ENCODE measurements at places on chromosomes 1 and 21. TPM values are rescaled to one million over a fixed set of nuclear protein-coding genes. Genes with fewer than 3 reads are reported as not detected.

GRCh38 chr1:53946252-53947171 is at the start of gene LRRC42:
LRRC42 (plus strand) TSS chr1:53946350; CDS start chr1:53952000, 5,650 bp downstream.
- peaks cover 45% of the 10 kb centered on the region for H3K4me1 ChIP-seq
- H3K27ac ChIP-seq: peak within 1 kb of the TSS; percentile 92
- H3K4me3 ChIP-seq: peak within 1 kb of the TSS; percentile 97
- peaks cover 22% of the 10 kb centered on the region for H3K36me3 ChIP-seq
- H3K27me3 ChIP-seq: no peaks in the 10 kb centered on the region

DNA sequence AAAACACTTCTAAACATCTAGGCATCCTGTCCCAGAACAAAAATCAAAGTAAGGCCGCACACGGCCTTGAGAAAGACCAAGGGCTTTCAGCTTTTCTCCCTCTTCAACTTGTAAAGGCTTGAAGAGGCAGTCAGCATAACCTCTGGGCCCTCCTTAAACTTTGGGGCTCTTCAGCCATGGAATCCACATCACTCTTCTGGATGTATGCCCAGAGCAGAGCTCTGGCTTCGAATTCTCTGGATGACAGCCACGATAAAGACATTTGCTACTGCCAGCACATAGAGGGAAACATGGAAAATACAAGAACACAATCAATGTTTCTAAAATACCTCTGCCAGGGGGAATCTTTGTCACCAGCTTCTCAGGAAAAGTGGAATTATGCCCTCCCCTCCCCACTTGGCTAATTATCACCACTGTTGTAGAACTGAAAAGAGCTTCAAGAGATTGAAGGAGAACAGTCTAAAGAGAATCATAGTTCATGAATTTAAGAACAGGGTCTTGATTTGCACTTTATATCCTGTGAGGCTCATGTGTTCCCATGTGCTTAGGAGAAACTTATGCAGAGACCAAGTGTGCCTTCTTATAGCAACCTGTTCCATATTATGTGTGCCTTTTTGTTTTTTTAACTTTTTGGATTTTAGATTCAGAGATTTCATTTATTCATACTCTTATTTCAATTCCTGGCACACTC is 39.0 kb upstream of the DPT start:
- H3K27ac ChIP-seq: no peak overlapping the region
- no peak overlapping the region for H3K4me3 ChIP-seq
- DNase-seq: no peak

DNA sequence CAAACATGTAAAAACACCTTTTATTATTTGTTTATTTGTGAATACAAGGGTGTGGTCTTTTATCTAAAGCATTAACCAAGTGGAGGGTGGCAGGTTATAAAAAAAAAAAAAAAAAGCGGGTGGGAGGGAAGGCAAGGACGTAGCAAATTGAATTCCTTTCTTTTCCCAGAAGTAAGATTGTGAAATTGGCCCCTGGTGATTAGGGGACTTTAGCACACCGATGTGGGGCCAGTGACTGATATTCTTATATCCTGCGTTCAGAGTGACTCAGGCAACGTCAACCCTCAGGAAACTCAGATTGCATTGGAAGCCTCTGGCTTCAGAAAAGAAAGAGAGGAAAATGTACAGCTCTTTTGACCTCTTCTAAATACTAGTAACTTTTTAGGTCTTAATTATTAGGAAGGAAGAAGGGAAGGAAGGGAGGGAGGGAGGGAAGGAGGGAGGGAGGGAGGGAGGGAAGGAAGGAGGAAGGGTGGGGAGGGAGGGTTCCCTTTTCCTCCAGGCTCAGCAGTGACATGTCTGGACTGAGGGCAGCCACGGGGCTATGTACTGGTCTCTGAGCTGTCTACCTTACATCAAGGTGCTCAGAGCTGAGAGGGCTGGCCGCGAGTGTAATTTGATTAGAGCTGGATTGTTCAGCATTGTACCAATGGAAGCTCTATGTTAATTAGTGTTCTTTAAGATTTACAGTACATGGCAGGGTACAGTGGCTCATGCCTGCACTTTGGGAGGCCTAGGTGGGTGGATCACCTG is 30.2 kb downstream of the EVA1C start:
- peaks cover 2% of the 10 kb centered on the region for H3K4me1 ChIP-seq
- no peaks in the 10 kb centered on the region for H3K27me3 ChIP-seq
- no peak overlapping the region for H3K4me3 ChIP-seq
- H3K27ac ChIP-seq: no peak overlapping the region
- DNase-seq: no peak

DNA sequence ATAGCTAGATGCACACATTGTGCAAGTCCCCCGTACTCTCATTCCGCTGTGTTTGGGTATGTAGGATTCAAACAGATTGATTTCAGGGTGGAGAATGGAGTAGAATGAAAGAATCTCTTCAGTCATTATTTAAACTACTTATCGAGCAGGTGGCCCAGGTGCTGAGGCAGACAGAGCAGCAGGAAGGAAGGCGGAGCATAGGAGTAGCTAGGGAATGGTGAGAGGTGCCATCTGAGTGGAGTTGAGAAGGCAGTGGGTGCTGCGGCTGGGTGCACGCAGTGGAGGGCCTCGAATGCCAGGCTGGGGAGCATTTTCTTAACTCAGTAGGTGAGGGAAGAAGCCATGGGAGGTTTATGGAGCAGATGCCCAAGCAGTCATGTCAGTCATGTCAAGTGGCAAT is 45.2 kb upstream of the CD101 start:
- H3K4me3 ChIP-seq: no peak overlapping the region
- no peaks in the 10 kb centered on the region for H3K4me1 ChIP-seq
- H3K27me3 ChIP-seq: peaks cover 8% of the 10 kb centered on the region
- DNase-seq: no peak

DNA sequence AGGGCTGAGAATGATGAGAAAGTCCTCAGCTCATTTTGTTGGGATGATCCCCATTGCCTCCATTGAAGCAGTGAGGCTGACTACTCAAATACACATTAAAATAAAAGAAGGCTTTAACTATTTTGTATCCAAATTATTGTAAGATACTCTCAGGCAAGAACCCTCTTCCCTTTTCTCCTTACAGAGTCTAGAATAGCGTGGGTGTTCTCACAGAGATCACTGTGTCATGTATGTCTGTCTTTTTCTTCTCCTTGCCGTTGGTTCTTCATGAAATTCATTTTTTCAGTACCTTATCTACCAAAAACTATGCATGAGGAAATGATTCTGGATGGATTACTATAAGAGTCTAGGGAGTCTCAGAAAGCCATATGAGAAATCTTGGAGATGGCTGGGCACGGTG is 30.1 kb downstream of the SORT1 start:
- DNase-seq: no peak
- no peak overlapping the region for H3K4me3 ChIP-seq
- peaks cover 6% of the 10 kb centered on the region for H3K27me3 ChIP-seq
- peaks cover 26% of the 10 kb centered on the region for H3K4me1 ChIP-seq
- no peak overlapping the region for H3K27ac ChIP-seq

- no peaks in the 10 kb centered on the region for H3K36me3 ChIP-seq
- no peaks in the 10 kb centered on the region for H3K27me3 ChIP-seq
- H3K27ac ChIP-seq: no peak overlapping the region
- no peak overlapping the region for H3K4me3 ChIP-seq
Measured at GRCh38 chr21:39595465-39595864, 17.3 kb upstream of the B3GALT5 start.

GRCh38 chr21:26794597-26795411 is 50.4 kb downstream of the ADAMTS1 start:
- no peak overlapping the region for H3K4me3 ChIP-seq
- peaks cover 5% of the 10 kb centered on the region for H3K27me3 ChIP-seq
- H3K4me1 ChIP-seq: no peaks in the 10 kb centered on the region

DNA sequence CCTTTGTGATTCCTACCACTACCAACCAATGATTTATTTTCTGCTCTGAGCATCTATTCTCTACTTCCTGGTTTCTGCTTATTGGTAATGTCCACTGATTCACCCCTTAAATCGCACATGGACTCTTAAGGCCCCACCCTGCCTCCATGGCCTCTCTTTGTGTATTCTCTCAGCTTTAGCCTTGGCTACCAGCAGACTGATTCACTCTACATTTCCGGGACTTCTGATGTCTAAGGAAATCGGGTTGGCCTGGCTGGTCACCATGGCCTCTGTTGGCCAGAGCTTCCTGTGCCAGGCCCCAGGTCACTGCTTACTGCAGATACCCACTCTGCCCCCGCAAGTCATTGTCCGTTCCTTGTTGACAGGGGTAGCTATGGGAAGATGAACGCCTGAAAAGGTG is 40.9 kb downstream of the PDPN start:
- no peaks in the 10 kb centered on the region for H3K36me3 ChIP-seq
- no peak overlapping the region for H3K27ac ChIP-seq
- no peak overlapping the region for H3K4me3 ChIP-seq
- H3K27me3 ChIP-seq: peaks cover 2% of the 10 kb centered on the region

- peak overlapping the region; percentile 17 for H3K4me3 ChIP-seq
- no peaks in the 10 kb centered on the region for H3K36me3 ChIP-seq
- no peak for DNase-seq
- peaks cover 7% of the 10 kb centered on the region for H3K27me3 ChIP-seq
Measured at GRCh38 chr1:12052008-12052573, 11.0 kb upstream of the TNFRSF8 start.

DNA sequence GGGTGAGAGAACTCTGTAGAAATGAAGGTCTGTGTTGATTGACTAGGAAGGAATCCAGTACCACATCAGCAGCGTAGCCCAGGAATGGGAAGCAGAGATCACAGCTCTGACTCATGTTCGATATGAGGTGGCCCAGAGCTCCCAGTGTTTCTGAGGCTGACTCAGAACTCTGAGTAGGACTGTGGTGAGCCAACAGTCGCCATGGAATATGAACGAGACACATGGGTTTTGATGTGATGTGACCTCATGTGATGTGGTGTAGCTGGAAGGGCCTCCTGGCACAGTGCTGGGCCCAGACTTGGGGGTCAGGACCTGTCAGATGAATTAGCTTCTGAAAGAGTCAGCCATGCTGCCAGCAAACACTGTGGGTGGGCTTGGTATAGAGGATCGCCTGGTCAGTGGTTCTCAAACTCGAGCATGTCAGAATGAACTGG is 237.0 kb downstream of the MRPL39 start:
- peaks cover 10% of the 10 kb centered on the region for H3K27me3 ChIP-seq
- H3K27ac ChIP-seq: no peak overlapping the region
- no peaks in the 10 kb centered on the region for H3K4me1 ChIP-seq
- H3K36me3 ChIP-seq: no peaks in the 10 kb centered on the region
- DNase-seq: no peak

GRCh38 chr1:150628766-150629114 is 672 bp downstream of the ENSA start:
- H3K27ac ChIP-seq: no peak overlapping the region
- no peak overlapping the region for H3K4me3 ChIP-seq
- peaks cover 29% of the 10 kb centered on the region for H3K36me3 ChIP-seq

DNA sequence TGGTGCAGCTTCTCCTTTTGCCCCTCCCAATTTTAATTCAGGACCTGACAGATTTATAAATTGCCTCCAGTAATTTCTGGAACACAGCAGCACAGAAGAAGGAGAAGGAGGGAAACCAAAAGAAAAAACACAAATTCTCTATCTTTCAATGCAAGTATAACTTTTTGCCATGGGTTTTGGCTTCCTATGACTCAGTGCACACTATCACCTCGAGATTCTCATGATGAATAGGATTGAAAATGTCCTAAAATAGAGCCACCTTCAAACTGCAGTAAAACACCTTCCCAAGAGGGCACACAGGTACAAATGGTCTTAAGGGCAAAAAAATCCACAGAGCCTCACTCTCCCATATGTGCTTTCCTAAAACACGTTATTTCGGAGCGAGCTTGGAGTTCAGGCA is 113.6 kb downstream of the HLCS start:
- no peaks in the 10 kb centered on the region for H3K27me3 ChIP-seq
- no peak for DNase-seq
- H3K4me3 ChIP-seq: no peak overlapping the region

DNA sequence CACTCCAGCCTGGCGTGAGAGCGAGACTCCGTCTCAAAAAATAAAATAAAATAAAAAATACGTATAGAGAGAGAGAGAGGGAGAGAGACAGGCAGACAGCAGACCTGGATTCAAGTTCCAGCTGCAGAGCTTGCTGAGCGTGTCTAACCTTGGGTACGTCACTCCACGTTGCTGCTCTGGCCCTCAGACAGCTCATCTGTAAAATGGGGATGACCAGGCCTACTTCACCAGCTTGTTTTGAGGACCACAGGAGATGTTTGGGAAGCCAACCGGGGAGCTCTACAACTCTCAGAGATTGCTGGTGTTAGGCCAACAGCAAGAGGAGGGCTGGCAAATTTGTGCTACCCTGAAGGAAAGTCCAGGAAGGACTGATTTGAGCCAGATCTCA is 499 bp upstream of the TRAF5 start:
- H3K4me1 ChIP-seq: peaks cover 59% of the 10 kb centered on the region
- H3K36me3 ChIP-seq: peaks cover 19% of the 10 kb centered on the region
- peak overlapping the region; percentile 89 for H3K4me3 ChIP-seq

DNA sequence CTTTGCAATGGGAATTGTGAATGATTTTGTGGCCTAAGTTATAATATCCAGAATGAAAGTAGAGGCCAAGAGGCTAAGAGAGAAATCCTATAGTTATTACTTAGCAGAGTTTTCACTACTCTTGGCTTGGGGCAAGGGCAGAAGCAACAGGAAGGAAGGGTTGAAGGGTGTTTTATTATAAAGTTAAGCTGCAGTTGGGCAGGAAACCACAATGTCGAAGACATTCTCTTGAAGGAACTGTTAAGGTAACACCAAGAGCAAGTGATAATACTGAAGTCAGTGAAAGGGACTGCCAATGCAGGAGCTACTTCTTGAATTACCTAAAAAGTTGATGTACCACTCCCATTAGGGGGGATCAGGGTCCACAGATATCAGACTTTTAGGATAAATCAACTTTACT is 8.3 kb downstream of the XCL2 start:
- H3K27me3 ChIP-seq: peaks cover 2% of the 10 kb centered on the region
- H3K27ac ChIP-seq: peak overlapping the region; percentile 92
- H3K4me3 ChIP-seq: peak overlapping the region; percentile 67
- H3K36me3 ChIP-seq: peaks cover 39% of the 10 kb centered on the region
- peaks cover 59% of the 10 kb centered on the region for H3K4me1 ChIP-seq
- no peak for DNase-seq

DNA sequence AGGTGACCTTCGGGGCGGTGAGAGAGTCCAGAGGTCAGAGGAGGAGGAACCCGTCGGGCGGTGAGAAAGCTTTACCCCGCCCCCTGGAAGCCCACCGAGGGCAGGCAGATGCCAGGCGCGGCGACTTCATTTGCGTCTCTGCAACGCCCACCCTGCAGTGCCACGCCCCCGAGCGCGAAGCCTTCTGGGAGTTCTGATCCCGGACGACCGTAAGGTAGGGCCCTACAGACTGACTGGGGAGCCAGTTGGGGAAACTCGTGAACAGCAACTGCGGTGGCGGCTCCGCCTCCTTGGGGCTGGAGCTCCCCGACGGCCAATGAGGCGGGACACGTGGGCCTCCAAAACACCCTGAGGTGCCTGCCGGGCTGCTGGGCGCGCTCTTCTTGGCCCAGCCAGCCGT is 46.0 kb upstream of the EDARADD start:
- no peak for DNase-seq
- H3K36me3 ChIP-seq: no peaks in the 10 kb centered on the region
- peaks cover 19% of the 10 kb centered on the region for H3K27me3 ChIP-seq
- H3K4me1 ChIP-seq: no peaks in the 10 kb centered on the region
- no peak overlapping the region for H3K4me3 ChIP-seq

Gene EXTL1
- total RNA-seq: not detected

Gene KRTAP19-5
- total RNA-seq: not detected

Gene PBXIP1
- 149 TPM for total RNA-seq

Gene FNDC10
- 4.6 TPM for total RNA-seq

Gene MAN1C1
- total RNA-seq: 20.9 TPM

Gene C4BPB
- total RNA-seq: 2.7 TPM

Gene RGS13
- not detected for total RNA-seq

Gene KCNJ9
- not detected for total RNA-seq

Gene FBXO2
- total RNA-seq: 4.8 TPM
